GM23248 (cell line): ENCODE measurements at places on chromosomes 11 and 22.

DNA sequence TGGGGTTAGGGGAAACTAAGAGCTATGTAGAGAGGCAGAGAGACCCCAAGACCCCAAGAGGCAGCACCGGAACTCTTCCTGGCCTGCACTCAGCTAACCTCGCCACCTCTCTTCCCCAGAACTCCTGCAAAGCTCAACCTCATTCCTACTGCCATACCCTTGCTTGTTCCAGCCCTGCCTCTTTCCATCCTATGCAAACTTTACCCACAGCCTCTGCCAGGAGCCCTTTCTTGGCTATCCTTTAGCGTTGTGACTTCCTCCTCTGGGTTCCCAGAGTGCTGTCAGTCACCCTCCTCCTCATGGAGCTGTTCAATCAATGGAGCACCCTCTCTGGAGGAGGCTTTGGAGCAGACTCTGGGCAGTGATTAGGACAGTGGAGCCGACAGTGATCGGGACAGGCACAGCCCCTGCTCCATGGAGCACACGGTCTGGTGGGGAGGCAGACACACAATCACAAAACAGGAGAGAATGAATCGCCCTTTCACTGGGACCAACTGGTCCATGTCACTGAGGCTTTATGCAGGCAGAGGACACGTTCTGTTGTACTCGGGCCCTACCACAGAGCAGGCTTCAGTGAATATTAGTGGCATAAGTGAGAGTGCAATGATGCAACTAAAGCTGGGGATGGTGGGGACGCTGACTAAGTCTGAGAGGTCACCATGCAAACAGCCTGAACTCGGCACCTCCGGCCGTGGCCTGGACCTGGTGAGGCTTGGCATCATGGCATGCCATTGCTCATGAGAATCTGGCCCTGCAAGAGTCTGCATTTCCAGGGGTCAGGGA, 24.6 kb upstream of the P2RY2 start:
- DNase-seq = no peak

DNA sequence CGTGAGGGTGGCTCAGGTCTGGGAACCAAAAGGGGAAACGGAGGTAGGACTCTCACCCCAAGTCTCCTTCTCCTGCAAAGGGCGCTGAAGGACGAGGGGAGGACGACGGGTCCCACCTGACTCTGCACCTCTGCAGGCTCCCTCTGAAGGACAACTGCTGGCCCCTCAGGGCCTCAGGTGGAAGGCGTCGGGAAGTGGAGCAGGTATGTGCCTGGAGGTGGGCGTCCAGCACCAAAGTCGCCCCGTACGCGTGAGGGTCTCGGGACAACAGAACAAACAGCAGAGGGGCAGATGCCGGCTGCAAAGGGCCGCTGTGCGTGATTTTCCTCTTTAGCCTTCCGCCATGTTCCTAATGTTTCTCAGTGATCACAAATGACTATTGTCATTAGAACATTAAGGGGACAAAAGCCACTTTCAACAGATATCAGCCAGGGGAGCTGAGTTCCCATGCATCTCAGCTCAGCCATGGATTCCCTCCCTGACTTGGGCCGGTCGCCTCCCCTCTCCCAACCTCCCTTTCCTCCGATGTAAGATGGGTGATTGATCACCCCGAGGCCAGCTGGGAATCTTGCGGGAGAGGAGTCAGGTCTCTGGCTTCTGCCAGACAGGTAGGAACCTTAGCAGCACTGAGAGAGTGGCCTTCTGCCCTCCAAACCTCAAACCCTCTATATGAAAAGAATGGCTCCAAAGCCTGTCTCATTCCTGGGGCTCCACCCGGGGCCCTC, 836 bp downstream of the SLC16A8 start:
- DNase-seq = no peak

GRCh38 chr11:19881177-19881576, 168.5 kb downstream of the NAV2 start:
- no peak for DNase-seq

DNA sequence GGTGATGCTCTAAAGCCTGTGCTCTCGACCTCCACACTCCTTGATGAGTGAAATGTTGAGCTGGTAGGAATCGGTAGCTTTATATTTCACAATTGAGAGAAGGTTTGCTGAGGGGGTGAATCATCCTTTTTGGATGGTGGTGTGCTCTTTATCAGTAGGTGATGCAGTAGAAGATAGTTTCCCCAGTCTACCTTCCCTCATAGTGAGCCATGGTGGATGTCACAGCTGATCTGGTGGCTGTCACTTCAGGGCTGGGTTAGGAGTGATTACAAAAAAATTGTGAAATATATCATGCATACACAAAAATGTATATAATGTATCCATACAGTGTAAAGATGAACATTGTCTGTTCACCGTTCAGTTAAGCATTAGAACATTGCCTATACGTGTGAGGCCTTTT, 105.3 kb downstream of the GRAMD1B start:
- DNase-seq = peak; percentile 44

GRCh38 chr11:75280227-75280701, 39.7 kb downstream of the TPBGL start:
- DNase-seq = peak; percentile 76

- no peak for DNase-seq
These were observed 2.7 kb downstream of the DCDC1 start for GRCh38 chr11:31366795-31367194.

DNA sequence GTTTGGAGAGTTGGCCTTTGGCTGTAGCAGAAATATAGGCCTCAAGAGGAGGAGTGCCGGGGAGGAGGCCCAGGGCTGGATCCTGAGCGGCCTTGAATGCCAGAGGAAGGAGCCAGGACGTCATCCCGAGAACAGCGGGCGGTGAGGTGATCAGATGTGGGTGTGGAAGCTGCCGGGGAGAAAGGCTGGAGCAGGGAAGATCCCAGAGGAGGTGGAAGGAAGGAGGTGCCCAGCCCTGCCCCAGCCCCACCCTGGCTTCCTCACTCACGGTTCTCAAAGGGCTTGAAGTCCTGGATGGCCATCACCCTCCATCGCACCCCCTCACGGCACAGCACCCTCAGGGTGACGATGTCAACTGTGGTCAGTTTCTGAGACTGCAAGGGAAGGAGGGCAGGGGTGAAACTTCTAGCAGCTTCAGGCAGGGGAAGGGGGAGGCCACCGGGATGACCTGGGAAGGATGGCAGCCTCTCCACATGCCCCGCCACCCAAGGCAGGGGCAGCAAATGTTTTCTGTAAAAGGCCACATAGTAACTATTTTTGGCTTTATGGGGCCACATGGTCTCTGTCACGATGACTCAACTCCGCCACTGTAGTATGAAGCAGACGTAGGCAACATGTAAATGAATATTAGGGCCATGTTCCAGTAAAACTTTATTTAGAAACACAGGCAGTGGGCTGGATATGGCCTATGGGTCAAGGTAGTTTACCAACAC, 10.7 kb downstream of the IL2RB start:
- DNase-seq = no peak
